ENCODE measurements at places on chromosomes 1 and 21.
A peak's percentile ranks its signal among the peaks of the same experiment; 100 is the strongest.

GRCh38 chr1:46409063-46409372, 14.9 kb downstream of the FAAH start:
- DNase-seq: no peak

DNA sequence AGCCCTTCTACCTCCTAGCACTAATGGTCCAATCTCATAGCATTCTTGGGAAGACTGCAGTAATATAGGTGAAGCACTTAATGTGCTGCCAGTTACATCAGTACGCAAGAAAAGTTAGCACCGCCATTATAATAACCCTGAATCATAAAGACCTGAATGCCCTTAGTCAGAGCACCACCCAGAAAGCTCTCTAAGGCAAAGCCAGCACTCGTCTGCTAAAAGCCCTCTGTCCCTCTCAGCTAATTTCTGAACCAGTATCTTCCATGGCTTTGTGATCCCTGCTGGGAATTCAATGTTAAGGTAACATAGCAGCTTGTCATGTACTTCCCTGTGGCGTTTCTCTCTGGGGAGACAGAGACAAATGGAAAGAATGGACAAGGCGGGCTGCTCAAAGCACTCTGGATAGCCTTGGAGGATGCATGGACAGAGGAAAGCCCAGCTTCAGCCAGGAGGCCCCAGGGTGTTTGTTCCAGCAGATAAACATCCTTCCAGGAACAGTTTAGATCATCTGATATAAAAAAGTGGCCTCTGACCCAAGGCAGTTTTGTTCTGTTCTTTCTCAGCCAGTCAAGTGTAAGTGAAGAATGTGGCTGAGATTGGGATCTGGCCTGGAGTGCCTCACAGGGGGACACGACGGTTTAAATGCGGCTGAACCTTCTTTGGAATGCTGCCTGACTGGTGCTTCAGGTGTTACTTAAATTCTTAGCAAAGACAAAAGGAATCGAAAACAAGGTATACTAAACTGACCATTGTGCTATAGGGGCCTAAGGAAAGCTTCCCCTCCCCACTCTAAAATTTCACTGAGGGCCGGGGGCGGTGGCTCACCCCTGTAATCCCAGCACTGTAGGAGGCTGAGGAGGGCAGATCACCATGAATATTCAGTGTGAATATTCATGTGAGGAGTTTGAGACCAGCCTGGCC, 58.1 kb upstream of the VTCN1 start:
- no peak for DNase-seq

- DNase-seq: no peak
These were observed 35.1 kb downstream of the TMEM51 start for GRCh38 chr1:15188678-15189077.

- peak; percentile 58 for DNase-seq
These were observed 8.9 kb upstream of the RAB3GAP2 start for GRCh38 chr1:220281159-220281574.

DNA sequence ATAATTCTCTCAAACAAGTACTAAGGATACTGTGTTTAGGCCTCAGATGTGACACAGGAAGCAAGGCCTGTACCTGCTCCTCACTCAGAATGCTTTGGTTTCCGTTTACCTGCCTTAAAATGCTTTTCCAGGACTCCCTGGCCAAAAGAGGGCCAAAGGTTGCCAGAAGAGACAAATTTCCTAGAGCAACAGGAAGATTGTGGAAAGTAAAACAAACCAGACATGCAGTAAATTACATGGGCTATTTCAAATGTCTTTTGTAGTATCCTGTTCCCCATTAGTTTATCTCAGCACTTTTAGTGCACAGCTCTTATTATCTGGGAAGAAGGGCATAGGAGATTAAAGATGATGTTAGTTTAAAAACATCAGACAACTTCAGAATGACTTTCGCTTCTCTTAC, 280.0 kb downstream of the NFIA start:
- no peak for DNase-seq

GRCh38 chr1:10108948-10109708, 76.4 kb downstream of the UBE4B start:
- DNase-seq: no peak

DNA sequence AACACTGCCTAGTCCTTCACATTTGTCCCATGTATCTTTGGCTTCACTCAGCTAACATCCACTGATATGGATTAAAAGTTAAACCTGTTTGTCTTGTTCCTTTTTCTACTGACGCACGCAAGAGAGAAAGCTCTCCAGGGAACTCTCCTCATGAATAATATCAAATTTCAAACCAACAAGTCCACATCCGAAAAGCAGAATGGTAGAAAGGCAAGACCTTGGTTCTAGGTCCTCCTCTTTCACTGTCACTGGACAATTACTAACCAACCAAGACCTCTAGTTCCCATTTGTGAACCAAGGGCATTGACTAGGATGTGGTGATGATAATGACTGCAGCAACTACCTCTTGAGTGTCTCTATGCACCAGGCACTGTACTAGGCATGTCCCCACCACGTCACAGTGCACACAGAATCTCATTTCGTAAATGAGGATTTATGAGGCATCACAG, 8.4 kb downstream of the PLPP3 start:
- no peak for DNase-seq

GRCh38 chr1:21490774-21491487, 18.3 kb upstream of the ALPL start:
- DNase-seq: peak; percentile 58

DNA sequence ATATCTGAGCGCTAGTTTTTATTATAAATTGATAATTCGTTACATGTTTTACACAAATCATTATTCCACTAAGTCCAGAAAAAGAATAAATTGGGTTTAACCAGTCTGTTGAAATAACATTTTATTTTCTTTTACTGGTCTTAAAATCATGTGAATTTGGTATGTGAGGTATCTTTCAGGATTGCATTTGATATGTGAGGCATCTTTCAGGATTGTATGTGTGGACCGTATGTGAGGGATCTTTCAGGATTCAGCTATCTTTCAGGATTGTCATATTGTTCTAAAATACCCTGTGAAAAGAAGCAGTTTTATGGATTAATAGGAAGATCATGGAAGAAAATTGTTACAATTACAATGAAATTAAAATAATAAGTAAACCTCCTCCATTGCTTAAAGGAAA, 42.9 kb downstream of the USP25 start:
- no peak for DNase-seq

- DNase-seq: no peak
These were observed 299.9 kb upstream of the PROX1 start for GRCh38 chr1:213687832-213688231.

GRCh38 chr21:20875742-20876141, 122.5 kb upstream of the NCAM2 start:
- peak; percentile 3 for DNase-seq

- peak; percentile 40 for DNase-seq
These were observed 6.2 kb downstream of the ZMYM1 start for GRCh38 chr1:35085421-35085820.

DNA sequence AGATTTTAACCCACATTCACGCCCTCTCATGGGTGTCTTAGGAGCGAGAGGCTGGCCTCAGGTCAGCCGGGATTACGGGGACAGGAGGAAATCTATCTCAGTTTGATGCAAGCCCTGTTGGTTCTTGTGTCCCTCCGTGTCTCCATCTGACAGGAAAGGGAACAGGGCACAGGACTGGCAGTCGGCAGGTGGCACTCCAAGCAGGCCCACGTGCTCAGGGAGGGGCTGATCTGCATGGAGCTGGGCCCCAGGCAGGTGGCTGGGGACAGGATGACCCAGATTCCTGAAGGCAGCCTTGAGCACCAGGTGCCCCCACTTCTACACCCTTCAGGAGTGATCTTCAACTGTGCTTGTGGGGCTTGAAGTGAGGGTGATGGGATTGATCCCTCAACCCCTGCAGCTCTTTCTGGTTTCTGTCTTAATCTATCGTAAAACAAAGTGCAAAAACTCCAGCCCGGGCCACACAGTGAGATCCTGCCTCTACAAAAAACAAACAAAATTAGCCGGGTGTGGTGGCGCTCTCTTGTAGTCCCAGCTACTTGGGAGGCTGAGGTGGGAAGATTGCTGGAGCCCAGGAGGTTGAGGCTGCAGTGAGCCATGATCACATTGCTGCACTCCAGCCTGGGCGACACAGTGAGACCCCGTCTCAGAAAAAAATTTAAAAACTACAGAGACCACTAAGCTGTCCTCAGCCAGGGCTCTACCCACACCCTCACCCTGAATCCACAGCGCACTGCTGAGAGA, 8.3 kb downstream of the PLEKHG5 start:
- no peak for DNase-seq

GRCh38 chr1:205293350-205294074, 28.0 kb downstream of the NUAK2 start:
- DNase-seq: no peak

- DNase-seq: no peak
These were observed 10.6 kb downstream of the CBR1 start for GRCh38 chr21:36080386-36080785.

DNA sequence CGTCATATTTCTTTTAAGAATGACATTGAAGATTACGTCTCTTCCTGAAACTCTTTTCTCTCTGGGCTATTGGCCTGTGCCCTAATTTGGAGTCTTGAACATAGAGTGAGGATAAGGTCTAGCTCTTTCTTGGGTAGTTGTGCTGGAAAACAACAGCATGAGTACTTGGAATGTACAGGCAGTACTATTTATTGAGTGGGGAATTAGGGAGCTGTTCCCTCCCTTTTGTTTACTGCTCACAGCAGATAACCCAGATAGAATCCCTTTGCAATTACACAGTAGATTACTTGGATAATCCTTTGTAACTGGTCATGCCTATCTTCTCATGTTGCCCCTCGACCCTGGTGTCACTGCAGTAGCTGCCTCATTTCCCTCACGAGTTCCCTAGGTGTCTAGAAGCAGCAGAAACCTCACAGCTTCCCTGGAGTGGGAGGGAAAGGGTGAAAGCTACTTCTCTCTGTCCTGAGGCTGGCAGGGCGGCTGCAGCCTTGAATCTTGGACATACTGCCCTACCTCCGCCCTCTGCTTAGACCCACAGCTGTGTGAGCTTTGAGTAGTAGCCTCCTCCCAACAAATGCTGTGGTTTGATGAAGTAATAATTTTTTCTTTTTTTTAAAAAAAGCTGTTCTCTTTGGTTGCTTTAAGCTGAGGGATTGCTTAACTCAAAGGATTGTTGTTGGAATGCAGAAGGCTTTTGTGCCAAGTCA, 70.6 kb downstream of the FGGY start:
- DNase-seq: peak; percentile 85
